ENCODE measurements at places on chromosomes 13 and 19. TPM values are rescaled to one million over a fixed set of nuclear protein-coding genes. Genes with fewer than 3 reads are reported as not detected.

- DNase-seq = no peak
Measured at GRCh38 chr13:99273128-99273527, 14.9 kb upstream of the GPR18 start.

GRCh38 chr13:75831389-75831788, 195.3 kb downstream of the LMO7 start:
- no peak for DNase-seq

- peak; percentile 59 for DNase-seq
Measured at GRCh38 chr13:113785051-113786010, 26.3 kb downstream of the TMEM255B start.

DNA sequence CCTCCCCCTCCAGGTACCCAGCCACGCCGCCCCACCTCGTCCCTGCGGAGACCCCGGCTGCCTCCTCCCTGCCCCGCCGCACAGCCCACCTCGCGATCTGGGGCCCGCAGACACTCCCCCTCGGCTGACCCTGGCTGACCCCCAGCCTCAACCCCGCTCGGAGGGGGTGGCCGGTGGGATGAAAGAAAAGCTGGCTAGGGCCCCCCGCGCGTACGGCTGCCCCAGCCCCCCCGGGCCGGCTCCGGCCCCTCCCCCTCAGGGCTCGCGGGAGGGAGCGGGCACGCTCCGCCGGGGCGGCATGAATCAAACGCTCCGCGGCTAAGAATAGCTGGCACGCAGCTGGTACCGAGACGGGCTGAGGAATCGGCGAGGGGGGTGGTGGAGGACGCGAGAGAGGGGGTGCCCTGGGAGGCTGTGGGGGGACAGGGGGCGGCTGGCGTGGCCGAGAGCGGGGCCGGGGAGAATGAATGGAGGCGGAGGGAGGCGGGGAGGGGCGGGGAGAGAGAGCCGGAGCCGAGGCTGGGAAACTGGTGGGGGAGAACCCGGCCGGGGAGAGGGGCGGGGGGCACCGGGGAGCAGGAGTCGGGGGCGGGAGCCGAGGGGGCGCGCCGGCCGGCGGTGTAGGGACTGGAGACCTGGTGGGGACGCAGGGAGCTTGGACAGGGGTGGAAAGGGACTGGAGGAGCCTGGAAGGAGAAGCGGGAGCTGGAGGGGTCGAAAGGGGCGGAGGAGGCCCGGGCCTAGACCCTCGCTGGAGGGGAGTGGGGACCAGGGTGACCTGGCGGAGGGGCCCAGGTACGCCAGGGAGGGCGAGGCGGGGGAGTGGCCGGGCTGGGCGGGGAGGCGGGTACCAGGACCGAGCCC, 1.1 kb downstream of the SHANK1 start:
- DNase-seq = no peak

GRCh38 chr19:41646589-41647204, 19.8 kb upstream of the CEACAM4 start:
- DNase-seq = peak; percentile 62

GRCh38 chr19:44112802-44113137, 429 bp upstream of the ZNF225 start:
- no peak for DNase-seq

DNA sequence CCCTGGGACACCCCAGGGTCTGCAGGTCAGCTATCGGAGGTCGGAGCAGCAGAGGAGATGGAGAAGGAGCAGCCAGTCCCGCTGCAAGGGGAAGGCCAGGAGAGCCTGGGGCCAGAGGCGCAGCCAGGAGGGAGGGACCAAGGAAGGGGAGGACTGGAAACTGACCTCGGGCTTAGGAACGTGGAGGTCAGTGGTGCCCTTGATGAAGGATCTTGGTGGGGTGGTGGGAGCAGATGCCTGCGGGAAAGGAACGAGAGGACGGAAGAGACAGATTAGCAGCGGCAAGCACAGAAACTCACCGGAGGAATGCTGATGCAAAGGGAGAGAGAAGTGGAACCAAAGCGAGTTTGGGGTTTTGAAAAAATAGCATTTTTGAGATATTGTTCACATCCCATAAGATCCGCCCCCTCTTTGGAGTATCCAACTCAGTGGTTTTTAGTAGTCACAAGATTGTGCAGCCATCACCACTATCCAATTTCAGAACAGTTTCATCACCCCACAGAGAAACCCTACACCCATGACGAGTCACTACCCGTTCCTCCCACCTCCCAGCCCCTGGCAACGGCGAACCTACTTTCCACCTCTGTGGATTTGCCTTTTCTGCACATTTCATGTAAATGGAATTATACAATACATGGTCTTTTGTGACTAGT, 22.1 kb downstream of the PLEKHF1 start:
- DNase-seq = peak; percentile 78

DNA sequence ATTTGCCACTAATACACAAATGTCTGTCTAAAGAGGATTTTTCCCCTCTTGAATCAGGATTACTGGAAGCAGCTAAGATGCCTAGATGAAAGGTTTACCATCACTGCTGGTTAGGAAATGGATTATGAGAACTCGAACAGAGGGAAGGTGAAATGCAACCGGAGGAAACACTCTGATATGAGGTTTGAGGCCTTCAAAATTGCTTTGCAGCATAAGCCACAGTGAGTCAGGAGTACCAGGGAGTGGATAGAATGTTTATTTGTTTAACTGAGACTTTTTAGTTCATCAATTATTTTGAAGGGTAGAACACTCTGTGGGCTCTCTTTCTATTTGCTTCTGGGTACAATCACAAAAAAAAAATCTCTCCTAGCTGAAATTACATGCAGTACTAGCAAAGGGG, 18.1 kb downstream of the CDADC1 start:
- no peak for DNase-seq

GRCh38 chr19:40147693-40148347, 43.4 kb upstream of the MAP3K10 start:
- DNase-seq = peak; percentile 36

DNA sequence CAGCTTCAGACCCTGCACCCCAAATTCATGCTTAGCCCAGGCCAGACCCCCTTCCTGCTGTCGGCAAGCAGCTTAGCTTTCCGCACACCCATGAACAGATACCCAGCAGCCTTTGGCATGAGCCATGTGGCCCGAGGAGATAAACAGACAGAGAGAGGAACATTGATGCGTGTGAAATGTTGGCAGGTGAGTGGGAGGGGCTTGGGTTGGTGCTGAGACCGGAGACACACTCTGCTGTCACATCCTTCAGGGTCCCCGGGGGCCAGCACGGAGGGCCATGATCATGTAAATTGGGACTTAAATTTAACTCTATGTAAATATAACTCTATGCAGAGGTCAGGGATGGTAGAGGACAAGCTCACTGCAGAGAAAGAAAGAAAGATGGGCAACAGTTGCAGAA, 1.5 kb downstream of the CD22 start:
- no peak for DNase-seq

GRCh38 chr19:48656840-48657474, 11.0 kb upstream of the CA11 start:
- DNase-seq = no peak

- DNase-seq = peak; percentile 92
Measured at GRCh38 chr19:51372649-51373504, at the start of gene NKG7. NKG7 (minus strand) TSS chr19:51372654; CDS start chr19:51372535, 119 bp downstream.

GRCh38 chr19:6811378-6811777, 38.9 kb downstream of the VAV1 start:
- no peak for DNase-seq

Gene KIRREL2
- total RNA-seq = 0.92 TPM

Gene THAP8
- 2.1 TPM for total RNA-seq

Gene OR7A5
- total RNA-seq = not detected

Gene CCNA1
- total RNA-seq = 0.62 TPM

Gene KLK7
- not detected for total RNA-seq

Gene ZNF557
- total RNA-seq = 8.0 TPM

All from activated CD4-positive, alpha-beta memory T cell treated with anti-CD3 and anti-CD28 coated beads for 36 hours (primary cell).